ENCODE measurements at places on chromosomes 12 and 14. TPM values are rescaled to one million over a fixed set of nuclear protein-coding genes. Genes with fewer than 3 reads are reported as not detected.

- H3K4me3 ChIP-seq, result no peak overlapping the region
- H3K27me3 ChIP-seq, result no peaks in the 10 kb centered on the region
- H3K27ac ChIP-seq, result no peak overlapping the region
- H3K36me3 ChIP-seq, result no peaks in the 10 kb centered on the region
These were observed 244.4 kb downstream of the NEDD1 start for GRCh38 chr12:97151481-97151880.

Gene TRAF3
- 24.0 TPM for total RNA-seq

GRCh38 chr14:20798318-20798717, 4.3 kb downstream of the RNASE1 start:
- no peak for DNase-seq
- H3K27ac ChIP-seq, result no peak overlapping the region
- no peaks in the 10 kb centered on the region for H3K36me3 ChIP-seq
- H3K4me1 ChIP-seq, result peaks cover 26% of the 10 kb centered on the region
- peak overlapping the region; percentile 29 for H3K4me3 ChIP-seq

DNA sequence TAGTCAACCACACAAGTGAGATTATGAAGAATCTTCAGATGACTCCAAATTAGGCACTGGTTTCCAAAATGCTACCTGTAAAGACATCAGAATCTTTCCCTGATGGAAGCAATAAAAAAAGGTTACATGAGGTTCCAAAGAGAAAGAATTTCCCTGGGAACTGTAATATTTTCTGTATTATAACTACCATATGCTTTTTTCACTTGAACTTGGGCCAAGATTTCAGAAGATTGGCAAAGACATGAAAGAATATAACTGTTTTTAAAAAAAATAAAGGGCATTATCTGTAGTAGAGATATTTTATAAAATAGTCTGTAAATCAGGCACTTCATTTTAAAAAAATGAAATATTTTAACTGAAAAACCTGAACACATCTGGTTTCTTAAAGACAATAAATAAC, 12.9 kb downstream of the HECTD1 start:
- no peak overlapping the region for H3K4me3 ChIP-seq
- DNase-seq, result no peak
- peaks cover 27% of the 10 kb centered on the region for H3K36me3 ChIP-seq
- no peaks in the 10 kb centered on the region for H3K27me3 ChIP-seq
- H3K27ac ChIP-seq, result no peak overlapping the region

- H3K27me3 ChIP-seq, result peaks cover 13% of the 10 kb centered on the region
- peak overlapping the region; percentile 92 for H3K4me3 ChIP-seq
- H3K36me3 ChIP-seq, result peaks cover 13% of the 10 kb centered on the region
- no peak for DNase-seq
- peak overlapping the region; percentile 86 for H3K27ac ChIP-seq
These were observed 638 bp downstream of the PLEKHG3 start for GRCh38 chr14:64704743-64705380.

GRCh38 chr14:52895000-52895399, 55.9 kb downstream of the FERMT2 start:
- no peaks in the 10 kb centered on the region for H3K27me3 ChIP-seq
- peaks cover 7% of the 10 kb centered on the region for H3K4me1 ChIP-seq
- H3K4me3 ChIP-seq, result no peak overlapping the region
- H3K36me3 ChIP-seq, result peaks cover 24% of the 10 kb centered on the region
- no peak for DNase-seq

DNA sequence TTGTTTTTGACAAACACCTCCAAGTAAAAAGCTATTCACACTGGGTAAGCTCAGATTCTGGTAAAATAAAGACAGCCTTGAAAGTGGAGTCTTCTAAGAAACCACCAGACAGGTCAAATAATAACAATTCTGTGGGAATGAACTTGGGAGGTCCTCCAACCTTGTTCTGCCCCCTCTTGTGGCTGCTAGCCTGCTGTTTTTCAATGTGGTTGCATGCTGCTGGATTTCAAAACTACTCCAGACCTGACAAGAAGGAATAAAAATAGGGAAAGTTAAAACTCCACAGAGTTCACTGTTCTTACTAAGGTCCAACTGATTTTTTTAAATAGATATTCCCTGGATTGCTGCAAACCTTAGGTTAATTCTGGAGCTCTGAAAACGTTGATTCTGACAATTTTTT, 32.2 kb upstream of the RIN3 start:
- peaks cover 10% of the 10 kb centered on the region for H3K4me1 ChIP-seq
- no peak overlapping the region for H3K27ac ChIP-seq
- no peak overlapping the region for H3K4me3 ChIP-seq
- H3K36me3 ChIP-seq, result no peaks in the 10 kb centered on the region
- no peaks in the 10 kb centered on the region for H3K27me3 ChIP-seq

Gene OR4K15
- not detected for total RNA-seq

Gene SFSWAP
- 46.3 TPM for total RNA-seq

DNA sequence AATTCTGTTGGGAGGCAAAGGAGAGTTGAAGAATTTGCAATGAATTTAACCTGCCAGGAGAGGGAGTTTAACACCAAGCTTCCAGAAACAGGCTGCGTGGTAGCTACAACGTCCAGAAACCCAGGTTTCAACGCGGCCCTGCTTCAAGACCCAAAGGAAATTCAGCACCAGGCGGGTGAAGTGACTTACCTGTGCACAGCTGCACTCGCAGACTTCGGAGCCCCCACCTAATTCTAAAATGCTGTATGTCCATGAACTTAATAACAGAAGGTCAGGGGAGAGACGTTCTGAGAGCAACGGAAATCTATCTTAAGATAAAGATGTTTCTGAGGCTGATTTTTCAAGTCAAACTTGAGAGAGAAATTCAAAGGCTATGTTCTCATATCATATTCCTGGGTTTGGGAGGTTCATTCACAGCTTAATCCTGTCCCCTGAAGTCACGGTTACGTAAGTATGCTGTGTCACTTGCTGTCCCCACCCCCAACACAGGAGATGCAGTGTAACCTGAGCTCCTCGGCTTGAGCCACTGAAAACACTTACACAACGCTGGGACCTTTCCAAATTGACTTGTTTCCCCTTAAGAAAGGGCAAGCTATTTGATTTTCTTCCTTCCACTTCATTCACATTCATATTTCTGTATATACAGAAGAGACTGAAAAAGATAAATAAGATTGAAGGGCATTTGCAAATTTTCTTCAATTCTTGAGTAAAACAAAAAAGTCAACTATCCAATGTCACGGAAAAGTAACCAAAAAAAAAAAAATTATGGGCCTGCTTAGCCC, 22.7 kb downstream of the CLIP1 start:
- H3K4me3 ChIP-seq, result peak overlapping the region; percentile 85
- peak overlapping the region; percentile 98 for H3K27ac ChIP-seq
- H3K4me1 ChIP-seq, result peaks cover 33% of the 10 kb centered on the region
- H3K36me3 ChIP-seq, result peaks cover 9% of the 10 kb centered on the region

Gene GRIN2B
- total RNA-seq, result 1.6 TPM

Gene ZC2HC1C
- 4.7 TPM for total RNA-seq

DNA sequence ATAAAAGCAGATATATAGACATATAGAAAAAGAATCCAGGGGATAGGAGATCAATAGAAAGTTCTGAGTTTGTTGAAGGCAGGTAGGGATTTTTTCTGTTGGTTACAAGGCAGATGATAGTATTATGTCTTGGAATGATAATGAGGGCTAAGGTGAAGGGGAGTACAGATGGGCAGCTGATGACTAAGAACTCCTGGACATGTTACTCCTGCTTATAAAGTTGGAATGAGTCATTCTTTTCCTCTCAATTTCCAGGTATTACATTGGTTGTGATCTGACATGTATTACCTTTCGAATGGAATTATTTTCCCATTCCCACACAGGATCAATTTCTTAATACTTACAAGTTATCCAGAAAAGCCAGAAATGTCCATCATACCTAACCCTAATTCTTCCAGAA, 545.2 kb upstream of the MGAT4C start:
- H3K27me3 ChIP-seq, result no peaks in the 10 kb centered on the region
- no peak overlapping the region for H3K4me3 ChIP-seq
- H3K4me1 ChIP-seq, result no peaks in the 10 kb centered on the region
- no peaks in the 10 kb centered on the region for H3K36me3 ChIP-seq
- no peak for DNase-seq
- H3K27ac ChIP-seq, result no peak overlapping the region

Gene C12orf54
- not detected for total RNA-seq

Gene IRAK3
- 0.21 TPM for total RNA-seq

DNA sequence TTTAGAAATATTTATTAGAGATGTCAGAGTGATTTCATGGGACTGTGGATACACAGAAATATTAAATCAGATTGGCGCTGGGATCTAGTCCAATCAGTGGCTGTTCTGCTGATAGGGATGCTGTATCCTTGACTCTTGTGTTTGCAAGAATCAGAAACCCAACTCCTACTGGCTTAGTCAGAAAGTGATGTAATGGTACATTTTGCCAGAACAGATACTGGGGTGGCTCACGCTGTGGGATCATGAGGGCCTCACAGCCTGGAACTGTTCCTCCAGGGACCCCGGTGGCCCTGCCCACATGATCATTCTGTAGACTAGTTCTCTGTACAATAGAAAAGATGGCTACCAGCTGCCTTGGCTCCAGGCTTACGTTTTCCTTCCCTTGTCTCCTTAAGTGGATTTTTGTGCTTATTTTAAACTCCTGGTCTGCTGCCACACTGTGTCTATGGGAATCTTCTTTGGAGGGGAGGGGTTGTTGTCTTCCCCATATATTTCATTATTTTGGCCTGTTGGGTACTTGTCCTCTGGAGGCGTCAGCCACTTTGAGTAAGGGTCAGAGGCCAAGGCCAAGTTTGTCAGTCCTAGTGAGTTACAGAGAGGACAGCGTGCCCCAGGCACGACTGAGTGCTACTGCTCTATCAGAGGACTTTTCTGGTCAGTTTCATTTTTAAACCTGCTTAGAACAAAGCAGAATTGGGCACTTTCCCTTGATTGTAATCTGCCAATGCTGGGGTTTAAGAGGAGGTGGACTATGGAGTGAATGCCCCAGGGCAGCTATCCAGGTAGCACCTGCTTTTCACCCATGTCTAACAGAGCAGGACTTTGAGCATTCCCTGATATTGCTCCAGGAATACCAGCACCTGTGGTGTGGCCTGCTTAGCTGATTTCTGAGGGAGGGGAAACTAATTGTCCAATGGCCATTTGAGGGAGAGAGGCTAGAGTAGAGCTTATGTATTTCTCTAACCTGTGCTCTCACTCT, 164.3 kb downstream of the SLC5A8 start:
- no peaks in the 10 kb centered on the region for H3K36me3 ChIP-seq
- no peak for DNase-seq
- H3K4me3 ChIP-seq, result no peak overlapping the region
- H3K4me1 ChIP-seq, result peaks cover 3% of the 10 kb centered on the region
- no peaks in the 10 kb centered on the region for H3K27me3 ChIP-seq

- DNase-seq, result no peak
- H3K27me3 ChIP-seq, result peaks cover 9% of the 10 kb centered on the region
- H3K36me3 ChIP-seq, result no peaks in the 10 kb centered on the region
- no peak overlapping the region for H3K4me3 ChIP-seq
- no peak overlapping the region for H3K27ac ChIP-seq
- peaks cover 8% of the 10 kb centered on the region for H3K4me1 ChIP-seq
These were observed 521.3 kb upstream of the TMEM132C start for GRCh38 chr12:127745469-127746212.

GRCh38 chr12:95838125-95838524, 20.6 kb upstream of the SNRPF start:
- peaks cover 14% of the 10 kb centered on the region for H3K4me1 ChIP-seq
- H3K27ac ChIP-seq, result no peak overlapping the region
- DNase-seq, result no peak
- peaks cover 13% of the 10 kb centered on the region for H3K27me3 ChIP-seq
- no peak overlapping the region for H3K4me3 ChIP-seq
- H3K36me3 ChIP-seq, result no peaks in the 10 kb centered on the region

GRCh38 chr12:63276537-63277365, 125.8 kb upstream of the AVPR1A start:
- H3K4me3 ChIP-seq, result peak overlapping the region; percentile 5
- H3K4me1 ChIP-seq, result no peaks in the 10 kb centered on the region
- DNase-seq, result no peak
- no peak overlapping the region for H3K27ac ChIP-seq
- H3K36me3 ChIP-seq, result no peaks in the 10 kb centered on the region

GRCh38 chr14:95196268-95196667, 38.9 kb upstream of the DICER1 start:
- peaks cover 3% of the 10 kb centered on the region for H3K36me3 ChIP-seq
- no peak for DNase-seq
- H3K4me3 ChIP-seq, result no peak overlapping the region

Gene FSCB
- not detected for total RNA-seq

DNA sequence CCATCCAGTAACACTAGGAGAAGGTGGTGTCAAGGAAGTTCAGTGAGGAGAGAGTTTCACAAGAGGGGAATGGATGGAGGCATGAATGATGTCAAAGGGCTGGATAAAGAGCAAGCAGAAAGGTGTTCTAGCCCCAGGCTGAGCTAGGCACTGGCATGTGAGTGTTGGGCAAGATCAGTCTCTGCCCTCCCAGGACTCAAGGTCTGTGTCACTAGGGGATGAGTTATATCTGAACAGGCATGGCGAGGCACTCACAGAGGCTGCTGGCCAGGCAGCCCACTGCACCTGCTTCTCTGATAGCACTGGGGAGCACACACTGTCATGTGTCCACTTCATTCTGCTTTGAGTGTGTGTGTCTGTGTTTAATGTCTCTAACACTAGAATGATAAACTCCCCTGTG, 903.8 kb downstream of the BCL11B start:
- H3K4me1 ChIP-seq, result peaks cover 13% of the 10 kb centered on the region
- no peak overlapping the region for H3K27ac ChIP-seq
- H3K27me3 ChIP-seq, result peaks cover 9% of the 10 kb centered on the region
- DNase-seq, result no peak

DNA sequence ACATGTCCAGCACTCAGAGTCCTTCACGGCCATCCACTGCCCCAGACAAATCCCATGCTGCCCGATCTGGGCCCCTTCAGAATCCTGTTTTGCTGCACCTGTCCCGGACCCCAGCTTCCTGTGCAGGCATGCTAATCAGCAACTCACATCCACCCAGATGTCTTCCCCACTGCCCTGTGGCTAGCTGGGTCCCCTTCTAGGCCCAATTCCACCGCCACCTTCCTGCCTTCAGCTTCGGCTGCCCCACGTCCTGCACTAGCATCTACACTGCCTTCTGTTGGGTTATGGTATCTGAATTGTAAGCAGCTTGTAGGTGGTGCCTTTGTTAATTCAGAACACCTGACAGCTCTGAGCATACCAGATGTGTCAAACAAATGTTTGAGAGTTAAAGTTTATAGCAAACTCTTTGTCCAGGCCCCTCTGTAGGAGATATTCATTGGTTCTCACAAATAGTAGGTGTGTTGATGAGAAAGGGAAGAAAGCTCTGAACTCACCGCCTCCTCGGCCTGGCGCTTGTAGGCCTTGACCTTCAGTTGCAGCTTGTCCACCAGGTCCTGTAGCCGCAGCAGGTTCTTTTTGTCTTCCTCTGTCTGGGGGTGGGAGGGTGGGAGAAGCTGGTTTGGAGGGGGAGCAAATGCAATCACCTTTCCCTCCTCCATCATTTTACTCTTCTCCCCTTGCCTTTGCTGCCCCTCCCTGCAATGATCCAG, 6.0 kb downstream of the CMTM5 start:
- peaks cover 7% of the 10 kb centered on the region for H3K4me1 ChIP-seq
- H3K27me3 ChIP-seq, result peaks cover 24% of the 10 kb centered on the region
- no peak for DNase-seq
- no peak overlapping the region for H3K27ac ChIP-seq

Gene TSHR
- 0.65 TPM for total RNA-seq

- DNase-seq, result no peak
- H3K27me3 ChIP-seq, result peaks cover 16% of the 10 kb centered on the region
- H3K36me3 ChIP-seq, result no peaks in the 10 kb centered on the region
- no peak overlapping the region for H3K27ac ChIP-seq
These were observed 3.3 kb downstream of the TMEM121 start for GRCh38 chr14:105529569-105530284.
